Spinal cord (tissue), 10 donors: ENCODE measurements at places on chromosomes 4 and X.

DNA sequence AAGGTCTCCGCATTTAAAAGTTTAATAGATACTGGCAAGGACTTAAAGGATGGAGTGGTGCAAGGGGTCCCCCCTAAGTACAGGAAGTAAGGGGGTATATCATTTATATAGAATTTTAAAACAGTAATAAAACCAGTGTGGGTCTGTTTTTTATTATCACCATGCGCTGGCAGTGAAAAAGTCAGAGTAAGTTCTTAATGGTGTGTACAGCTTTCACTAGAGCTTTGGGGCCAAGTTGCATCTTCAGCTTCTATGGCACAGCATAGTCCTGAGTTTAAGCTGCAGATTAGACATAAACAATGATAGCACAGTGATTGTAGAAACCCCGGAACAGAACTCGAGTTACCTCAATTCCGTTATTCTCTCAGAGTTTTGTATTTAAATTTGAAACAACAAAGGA, 27.6 kb downstream of the RHOH start:
- DNase-seq = no peak
- no peaks in the 10 kb centered on the region for H3K27me3 ChIP-seq
- H3K27ac ChIP-seq = no peak overlapping the region
- no peaks in the 10 kb centered on the region for H3K4me1 ChIP-seq

- H3K4me3 ChIP-seq = no peak overlapping the region
- no peaks in the 10 kb centered on the region for H3K27me3 ChIP-seq
- no peaks in the 10 kb centered on the region for H3K36me3 ChIP-seq
- DNase-seq = no peak
Measured at GRCh38 chrX:74450803-74451449, 29.6 kb downstream of the SLC16A2 start.

DNA sequence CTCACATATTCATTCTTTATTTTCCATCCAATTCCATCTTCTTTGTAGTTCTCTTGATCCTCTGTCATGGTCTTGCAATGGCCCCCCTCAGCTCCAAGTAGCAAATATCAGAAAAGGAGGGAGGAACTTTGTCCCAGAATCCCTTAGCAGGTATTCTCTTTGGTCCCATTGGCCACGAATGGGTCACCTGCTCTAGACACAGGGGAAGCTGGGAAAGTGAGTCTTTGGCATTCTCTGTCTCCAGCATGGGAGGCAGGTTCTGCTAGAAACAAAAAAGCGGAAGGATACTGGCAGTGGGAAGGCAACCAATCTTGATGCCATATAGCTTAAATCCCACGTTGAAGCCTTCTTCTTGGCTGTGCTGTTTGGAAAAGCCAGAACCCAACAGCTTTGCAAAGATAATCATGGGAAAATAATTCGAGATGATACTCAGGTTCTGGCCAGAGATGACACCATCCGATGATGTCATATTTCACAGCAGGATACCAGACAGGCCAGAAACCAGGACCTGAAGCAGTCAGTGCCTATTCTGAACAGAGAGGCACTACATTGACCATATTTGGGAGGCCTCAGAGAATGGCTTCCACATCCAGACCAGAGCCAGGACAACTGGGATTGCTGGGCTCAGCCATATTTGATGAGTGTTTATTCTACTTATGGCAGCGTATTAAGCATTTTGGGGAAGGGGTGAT, 110.4 kb upstream of the ATXN3L start:
- H3K27ac ChIP-seq = no peak overlapping the region
- peaks cover 6% of the 10 kb centered on the region for H3K27me3 ChIP-seq
- no peaks in the 10 kb centered on the region for H3K36me3 ChIP-seq
- no peak for DNase-seq

DNA sequence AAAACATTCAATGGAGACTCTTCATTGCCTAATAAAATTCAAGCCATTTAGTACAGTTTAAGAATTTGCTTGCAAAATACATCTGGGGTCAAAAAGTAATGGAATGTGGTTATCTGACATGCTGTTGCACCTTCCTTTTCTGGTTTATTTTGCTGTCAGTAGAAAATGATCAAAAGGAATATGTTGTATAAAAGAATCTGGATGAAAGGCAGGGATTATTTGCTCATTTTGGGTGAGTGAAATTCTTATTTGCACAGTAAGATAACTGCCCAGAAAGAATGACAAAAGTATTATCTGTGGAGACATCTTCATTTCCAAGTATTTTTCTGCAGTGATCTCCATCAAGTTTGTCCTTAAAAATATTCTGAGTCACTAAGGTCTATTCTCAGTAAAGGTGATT, 30.4 kb downstream of the BOD1L1 start:
- H3K27me3 ChIP-seq = no peaks in the 10 kb centered on the region
- H3K36me3 ChIP-seq = peaks cover 34% of the 10 kb centered on the region
- no peak overlapping the region for H3K27ac ChIP-seq
- no peak for DNase-seq
- H3K4me3 ChIP-seq = no peak overlapping the region

- no peak overlapping the region for H3K27ac ChIP-seq
- H3K36me3 ChIP-seq = no peaks in the 10 kb centered on the region
- no peak overlapping the region for H3K4me3 ChIP-seq
- H3K4me1 ChIP-seq = no peaks in the 10 kb centered on the region
- H3K27me3 ChIP-seq = no peaks in the 10 kb centered on the region
Measured at GRCh38 chr4:93751411-93751810, 77.1 kb upstream of the ATOH1 start.

DNA sequence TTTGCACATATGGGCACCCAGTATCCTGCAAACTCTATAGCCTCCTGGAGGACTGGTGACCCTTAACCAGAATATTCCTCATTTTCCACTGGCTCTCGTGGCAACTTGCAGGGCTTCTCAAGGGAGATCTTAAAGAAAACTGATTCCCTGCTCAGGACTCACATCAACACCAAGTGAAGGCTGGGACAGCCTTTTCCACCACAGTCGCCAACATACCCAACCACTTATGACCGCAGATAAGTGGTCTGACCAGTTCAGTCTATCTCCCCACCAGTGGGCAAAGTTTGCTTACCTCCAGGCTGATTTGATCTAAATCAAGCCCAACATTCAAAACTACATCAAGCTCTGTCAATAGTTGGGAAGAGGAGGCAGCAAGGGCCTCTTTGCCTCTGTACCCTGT, 289.3 kb upstream of the GATB start:
- peaks cover 9% of the 10 kb centered on the region for H3K27me3 ChIP-seq
- H3K4me1 ChIP-seq = peaks cover 11% of the 10 kb centered on the region
- no peak overlapping the region for H3K4me3 ChIP-seq
- H3K27ac ChIP-seq = no peak overlapping the region
- no peaks in the 10 kb centered on the region for H3K36me3 ChIP-seq

DNA sequence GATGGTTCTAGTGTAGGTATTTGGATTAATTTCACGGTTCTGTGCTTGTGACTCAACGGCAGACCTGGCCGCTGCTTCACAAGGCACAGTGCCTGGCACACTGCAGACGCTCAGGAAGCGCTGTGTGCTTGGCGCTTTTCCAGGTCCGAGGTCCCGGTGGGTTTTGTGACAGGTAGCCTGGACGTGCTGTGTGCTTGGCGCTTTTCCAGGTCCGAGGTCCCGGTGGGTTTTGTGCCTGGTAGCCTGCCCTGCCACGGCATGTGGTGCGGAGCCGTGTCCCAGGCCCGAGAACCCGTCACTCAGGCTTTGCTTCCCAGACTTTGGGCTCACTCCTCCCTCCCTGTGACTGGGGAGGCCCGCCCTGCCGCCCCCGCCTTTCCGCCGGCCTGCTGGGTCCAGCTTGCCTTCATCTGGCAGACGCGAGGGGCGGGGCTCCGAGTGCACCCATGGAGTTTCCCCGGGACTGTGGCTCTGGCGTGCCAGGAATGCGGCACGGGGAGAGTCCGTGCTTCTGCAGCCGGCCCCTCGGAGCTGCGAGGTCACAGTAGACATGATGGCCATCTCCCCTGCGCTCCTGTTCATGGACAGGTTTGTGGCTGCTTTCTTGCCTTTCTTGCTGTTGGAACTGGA, 44.2 kb downstream of the TBC1D14 start:
- peaks cover 34% of the 10 kb centered on the region for H3K4me1 ChIP-seq
- DNase-seq = no peak
- H3K27me3 ChIP-seq = no peaks in the 10 kb centered on the region
- no peak overlapping the region for H3K4me3 ChIP-seq
- H3K36me3 ChIP-seq = no peaks in the 10 kb centered on the region
